ENCODE measurements at places on chromosomes 2 and 18.

GRCh38 chr18:44729631-44730101 is 49.0 kb downstream of the SETBP1 start:
- no peak for DNase-seq

DNA sequence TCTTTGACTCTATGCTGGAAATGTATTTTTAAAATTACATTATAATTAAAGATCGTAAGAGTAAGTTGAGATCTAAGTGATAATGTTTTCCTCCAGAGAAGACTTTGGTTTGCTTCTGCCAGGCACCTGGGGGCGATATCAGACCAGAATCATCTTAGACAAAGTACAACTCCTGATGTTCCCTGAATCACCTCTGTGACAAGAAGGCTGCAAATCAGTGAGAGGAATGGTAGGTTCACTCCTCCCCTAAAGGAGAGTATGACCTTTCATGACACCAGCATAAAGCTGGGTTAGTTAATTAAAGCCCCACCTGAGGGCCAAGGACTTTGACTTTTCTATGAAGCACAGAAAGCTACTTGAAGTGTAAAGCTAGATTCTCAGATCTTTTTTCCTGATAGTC is 114.4 kb upstream of the DTNA start:
- no peak for DNase-seq

DNA sequence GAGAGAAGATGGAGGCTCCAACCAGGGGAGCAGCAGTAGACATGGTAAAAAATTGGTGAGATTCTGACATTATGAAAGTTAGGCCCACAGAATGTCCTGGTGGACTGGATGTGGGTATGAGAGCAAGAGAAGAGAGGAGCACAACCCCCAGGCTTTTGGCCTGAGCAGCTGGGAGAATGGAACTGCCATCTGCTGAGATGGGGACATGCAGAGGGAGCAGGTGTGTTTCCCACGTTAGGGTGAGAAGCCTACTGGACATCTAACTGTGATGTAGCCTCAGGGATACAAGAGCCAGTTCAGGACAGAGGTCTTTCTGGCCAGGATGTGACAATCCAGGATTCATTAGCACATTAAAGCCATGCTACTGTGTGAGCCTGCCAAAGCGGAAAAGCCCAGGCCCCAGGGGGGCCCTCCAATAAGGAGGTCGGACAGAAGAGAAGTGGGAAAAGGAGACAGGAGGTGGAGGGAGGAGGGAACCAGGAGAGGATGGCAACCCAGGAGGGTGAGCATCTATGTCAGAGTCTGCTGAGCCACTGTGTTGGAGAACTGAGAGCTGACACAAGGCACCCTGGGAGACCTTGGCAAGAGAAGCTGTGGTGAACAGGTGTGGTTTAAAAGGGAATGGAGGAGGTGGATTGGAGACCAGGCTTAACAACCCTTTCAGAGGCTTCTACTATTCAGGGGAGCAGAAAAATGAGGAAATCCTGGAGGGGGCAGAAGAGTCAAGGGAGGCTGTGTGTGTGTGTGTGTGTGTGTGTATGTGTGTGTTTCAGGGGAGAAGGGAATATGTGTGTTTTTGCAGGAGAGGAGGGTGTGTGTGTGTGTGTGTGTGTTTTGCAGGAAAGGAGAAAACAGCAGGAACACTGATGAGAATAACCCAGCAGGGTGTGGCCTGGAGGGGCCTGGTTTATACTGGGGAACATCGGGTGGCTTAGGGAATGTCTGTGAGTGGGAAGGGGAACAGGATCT is 10.5 kb downstream of the CYB5A start:
- DNase-seq = no peak

- no peak for DNase-seq
Observed at GRCh38 chr2:201955702-201956141, 77.9 kb upstream of the FZD7 start.

DNA sequence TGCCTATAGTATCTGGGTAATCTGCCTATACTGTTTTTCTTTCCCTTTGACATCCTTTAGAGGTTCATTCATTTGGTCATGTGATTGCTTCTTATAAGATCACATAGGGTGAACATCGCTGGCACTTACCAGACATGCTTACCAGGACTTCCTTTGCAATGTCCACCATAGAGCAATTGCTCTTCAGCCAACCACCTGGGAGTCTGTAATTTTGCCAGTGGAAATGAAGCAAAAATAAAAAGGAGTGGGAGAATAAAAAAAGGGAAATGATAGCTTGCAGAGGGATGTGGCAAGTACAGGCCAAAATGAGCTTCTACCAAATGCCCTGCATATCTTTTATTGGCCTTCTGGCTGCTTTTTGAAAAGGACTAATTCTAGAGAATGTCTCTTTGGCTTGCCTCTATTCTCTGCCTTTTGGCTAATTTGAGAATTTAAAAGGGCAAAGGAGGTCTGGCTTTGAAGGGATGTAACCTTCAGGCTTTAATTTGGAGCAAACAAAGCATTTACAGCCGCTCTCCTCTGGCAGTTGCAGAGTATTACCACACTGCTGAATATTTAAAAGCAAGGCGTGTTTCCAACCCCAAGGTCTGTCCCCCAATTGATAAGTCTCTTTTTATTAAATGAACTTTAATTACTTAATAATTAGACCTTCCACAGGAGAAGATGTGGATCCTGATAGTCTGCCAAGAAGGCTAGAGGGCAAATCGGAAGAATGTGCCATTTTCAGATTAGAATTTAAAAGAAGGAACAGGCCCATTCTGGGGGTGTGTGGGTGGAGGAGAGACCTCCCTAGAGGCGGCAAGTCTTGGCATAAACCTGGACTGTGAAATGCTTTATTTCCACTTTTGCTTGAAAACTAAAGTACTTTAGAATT is 557.9 kb downstream of the DCC start:
- DNase-seq = no peak

DNA sequence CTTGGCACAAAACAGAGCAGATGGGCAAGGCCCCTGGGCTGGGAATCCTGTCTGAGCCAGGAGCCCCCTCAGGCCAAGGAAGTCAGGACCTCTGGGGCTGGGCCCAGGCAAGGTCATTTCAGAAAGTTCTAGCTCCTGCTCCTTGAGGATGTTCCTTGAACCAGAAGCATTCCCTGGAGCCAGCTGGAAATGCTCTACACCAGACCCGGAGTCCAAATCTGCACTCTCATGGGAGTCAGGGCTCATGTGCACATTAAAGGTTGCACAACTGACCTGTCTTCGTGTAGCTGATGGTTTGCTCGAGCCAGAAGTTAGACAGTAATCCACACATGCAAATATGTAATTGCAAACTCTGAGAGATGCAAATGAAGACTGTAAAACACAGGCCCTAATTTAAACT is 18.0 kb downstream of the PARD6G start:
- no peak for DNase-seq

DNA sequence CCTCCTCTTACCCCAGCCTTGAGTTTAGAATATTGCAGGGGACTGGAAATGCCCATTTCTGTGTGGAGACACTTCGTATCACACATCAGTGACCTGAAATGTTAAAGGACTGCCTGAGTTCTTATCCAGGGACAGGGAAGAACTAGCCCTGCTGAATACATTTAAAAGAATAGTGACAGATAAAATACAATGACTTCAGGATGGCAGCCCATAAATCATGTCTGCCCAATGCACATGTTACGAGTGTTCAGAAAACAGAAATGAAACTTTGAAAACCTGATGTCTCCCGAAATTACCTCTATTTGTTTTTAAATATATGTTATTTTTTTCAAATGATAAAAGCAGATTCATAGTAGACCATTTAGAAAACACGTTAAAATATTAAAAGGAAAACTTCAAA is 22.3 kb upstream of the RAB12 start:
- DNase-seq = no peak

DNA sequence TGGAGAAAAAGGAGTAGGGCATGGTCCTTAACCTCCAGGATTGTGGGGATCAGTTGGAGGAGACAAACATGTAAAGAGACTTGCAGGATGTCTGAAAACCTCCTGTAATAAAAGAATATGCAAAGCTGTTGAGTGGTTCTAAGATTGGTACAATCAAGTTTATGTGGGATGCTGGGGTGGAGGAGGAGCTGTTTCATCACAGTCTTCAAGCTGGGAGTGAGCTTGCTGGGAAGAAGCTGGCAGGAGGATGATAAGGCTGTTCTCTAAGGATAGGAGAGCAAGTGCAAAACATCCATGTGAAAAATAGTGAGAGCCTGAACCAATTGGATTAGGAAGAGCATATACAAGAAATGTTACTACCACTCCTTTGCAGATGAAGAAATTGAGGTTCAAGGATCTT is 161.9 kb upstream of the CRIM1 start:
- DNase-seq = no peak
